GDM1 (cell line): ENCODE measurements at places on chromosomes 2 and 18.

DNA sequence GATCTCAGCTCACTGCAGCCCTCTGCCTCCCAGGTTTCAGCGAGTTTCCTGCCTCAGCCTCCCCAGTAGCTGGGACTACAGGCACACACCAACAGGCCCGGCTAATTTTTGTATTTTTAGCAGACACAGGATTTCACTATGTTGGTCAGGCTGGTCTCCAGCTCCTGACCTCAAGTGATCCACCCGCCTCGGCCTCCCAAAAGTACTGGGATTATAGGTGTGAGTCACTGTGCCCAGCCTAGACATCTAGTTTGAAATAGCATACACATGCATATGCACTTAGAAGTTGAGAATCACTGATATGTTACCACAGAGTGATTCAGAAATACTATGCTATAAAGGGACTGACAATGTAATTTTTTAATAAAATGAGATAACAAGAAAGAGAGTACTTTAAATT is 69.8 kb upstream of the CDKL4 start:
- no peak for DNase-seq

DNA sequence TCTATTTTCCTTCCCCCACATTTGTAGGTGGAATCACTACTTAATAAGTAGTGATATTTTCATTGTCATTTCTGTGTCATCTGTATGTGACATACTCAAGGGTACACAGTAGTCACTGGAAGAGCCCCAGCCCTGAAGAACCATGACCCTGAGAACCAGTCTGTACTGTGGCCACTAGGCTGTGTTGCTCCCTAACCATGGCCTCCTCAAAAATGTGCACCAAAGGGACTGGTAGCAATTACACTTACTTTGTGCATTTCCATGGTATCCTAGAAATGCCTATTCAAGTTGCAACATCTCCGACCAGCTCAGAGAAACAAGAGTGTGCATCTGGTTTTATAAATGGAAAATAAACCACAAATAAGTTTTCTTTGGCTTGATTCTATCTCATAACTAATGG is 155.1 kb downstream of the DOCK10 start:
- DNase-seq, result no peak

- no peak for DNase-seq
These were observed 22.0 kb upstream of the UPP2 start for GRCh38 chr2:158079672-158080071.

GRCh38 chr2:107001062-107001461 is 115.1 kb upstream of the ST6GAL2 start:
- DNase-seq, result no peak

GRCh38 chr2:64809216-64809615 is 155.5 kb upstream of the SERTAD2 start:
- no peak for DNase-seq

GRCh38 chr2:11582612-11582861 is 48.7 kb downstream of the GREB1 start:
- DNase-seq, result no peak

DNA sequence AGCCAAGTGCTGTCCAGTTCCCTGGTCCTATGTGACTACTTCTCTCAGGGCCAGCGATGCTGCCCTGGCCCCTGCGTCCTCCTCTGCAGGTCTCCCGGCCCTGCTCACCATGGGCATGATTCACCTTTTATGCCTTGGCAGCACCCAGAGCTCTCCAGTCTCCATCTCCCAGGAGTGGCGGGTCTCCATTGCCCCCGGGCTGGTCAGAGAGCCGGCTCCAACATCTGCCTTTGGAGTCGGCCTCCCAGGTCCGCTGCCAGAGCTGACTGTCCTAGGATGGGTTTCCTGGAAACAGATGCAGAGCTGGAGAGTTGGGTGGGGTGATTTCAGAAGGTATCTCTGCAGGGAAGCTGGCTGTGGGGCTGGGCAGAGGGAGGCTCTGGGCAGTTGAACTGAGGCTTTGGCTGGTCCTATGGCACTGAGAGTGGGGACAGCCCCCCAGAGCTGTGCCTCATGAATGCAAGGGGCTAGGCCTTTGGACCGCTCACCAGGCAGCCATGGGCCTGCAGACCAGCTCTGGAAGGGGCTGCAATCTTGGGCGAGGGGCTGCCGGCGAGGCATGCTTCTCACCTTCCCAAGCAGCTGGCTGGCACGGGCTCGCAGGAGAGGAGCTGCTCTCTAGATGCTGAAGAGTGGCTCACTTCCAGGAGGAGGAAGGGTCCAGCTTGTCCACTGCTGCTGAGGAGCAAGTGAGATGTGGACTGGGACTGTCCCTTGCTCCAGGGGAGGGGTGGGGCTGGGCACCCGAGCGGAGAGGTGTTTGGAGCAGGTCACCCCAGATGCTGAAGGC is 59.8 kb upstream of the HS6ST1 start:
- no peak for DNase-seq

DNA sequence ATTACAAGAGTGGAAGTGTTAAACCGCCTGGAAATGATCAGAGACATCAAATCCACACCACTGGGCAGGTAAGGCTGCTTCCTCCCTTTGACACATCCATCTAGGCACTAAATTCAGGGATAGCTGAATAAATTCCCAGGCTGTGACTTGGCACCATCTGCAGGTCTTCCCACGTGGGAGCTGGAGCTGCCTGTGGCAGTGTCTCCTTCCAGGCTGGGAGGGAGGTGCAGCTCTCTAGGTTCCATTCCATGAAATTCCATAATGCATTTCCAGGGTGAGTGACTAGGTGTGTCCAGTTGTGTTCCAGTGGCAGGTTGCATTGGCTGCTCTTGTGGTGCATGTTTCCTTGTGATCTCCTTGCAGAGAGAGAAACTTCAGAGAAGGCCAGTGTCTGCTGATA is 188.9 kb upstream of the CXCR4 start:
- DNase-seq, result no peak

DNA sequence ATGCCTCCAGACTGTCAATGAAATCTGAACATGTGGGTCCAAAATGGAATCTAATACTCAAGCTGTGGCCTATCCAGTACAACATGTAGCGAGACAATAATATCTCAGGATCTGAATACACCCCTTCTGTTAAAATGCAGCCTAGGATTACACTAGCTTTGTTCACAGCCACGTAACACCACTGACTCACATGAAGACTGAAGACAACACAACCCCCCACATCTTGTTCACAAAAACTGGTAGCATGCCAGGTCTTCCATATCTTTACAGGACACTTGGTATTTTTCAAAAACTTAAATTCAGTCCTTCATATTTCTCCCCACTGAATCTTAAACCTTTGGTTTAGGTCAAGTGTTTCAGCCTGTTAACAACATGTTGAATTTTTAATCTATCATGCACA is 84.2 kb downstream of the SLC8A1 start:
- DNase-seq, result no peak

DNA sequence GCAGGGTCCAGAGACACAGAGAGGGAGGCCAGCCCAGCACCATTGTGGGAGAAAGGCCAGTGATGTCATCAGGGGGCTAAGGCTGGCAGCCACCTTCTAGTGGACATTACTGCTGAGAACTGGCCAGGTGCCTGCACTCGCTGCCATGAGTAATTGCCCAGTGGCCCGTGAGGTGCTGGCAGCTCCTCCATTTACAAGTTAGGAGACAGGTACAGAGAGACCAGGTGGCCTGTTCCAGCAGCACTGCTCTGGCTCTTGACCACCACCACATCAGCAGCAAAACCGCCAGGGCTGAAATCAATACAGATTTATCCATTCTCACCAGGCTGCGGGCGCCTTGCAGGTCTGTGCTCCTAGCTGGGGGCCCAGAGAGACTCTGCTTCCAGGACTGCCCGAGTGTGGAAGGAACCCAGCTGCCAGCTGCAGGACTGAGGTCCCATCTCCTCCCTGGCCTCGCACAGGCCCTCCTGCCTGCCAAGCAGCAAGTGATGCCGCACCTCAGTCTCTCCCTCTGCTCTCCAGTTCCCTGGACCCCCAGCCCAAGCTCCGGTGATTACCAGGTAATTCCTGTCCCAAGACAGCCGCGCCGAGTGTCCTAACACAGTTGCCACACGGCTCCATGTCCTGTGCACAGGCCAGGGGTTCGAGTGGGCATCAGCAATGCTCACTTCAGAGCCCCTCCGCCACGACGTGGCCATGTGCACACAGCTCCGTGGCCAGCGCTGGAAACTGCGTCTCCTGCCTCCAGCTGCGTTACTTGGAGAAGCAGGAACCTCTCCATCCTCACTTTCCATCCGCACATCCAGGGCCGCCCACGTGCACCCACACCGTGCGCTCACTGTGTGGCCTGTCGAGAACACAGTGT is 101.0 kb upstream of the CTDP1 start:
- DNase-seq, result no peak
